ENCODE measurements at places on chromosomes 4 and X.

- no peak for DNase-seq
Observed at GRCh38 chrX:86845101-86845500, 672.5 kb upstream of the KLHL4 start.

DNA sequence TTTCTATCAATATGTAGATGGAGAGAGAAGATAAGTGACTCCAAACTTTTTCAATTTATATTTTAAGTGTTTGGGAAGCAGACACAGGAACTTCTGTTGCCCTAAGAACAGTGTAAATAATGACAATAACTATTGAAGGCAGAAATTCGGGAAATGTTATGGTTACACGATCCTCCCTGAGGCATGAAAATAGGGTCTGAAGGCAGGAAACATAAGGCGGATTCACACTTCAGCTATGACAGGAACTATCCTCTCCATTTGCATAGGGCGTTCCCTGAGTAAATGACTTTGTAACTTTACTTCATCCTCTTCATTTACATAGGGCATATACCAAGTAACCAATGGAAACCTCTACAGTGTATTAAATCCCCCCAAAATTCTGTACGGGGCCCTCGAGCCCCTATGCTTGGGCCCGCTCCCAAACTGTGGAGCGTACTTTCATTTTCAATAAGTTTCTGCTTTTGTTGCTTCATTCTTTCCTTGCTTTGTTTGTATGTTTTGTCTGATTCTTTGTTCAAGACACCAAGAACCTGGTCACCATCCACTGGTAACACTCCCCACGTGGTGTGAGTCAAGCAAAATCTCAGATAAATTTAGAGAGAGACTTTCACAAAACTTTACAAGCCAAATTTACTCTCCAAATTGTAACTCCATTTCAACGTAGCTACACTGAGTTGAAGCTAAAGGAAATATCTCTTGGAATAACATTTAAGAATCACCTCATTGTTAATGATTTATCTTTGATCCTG, 2504.3 kb downstream of the ARAP2 start:
- DNase-seq = no peak

DNA sequence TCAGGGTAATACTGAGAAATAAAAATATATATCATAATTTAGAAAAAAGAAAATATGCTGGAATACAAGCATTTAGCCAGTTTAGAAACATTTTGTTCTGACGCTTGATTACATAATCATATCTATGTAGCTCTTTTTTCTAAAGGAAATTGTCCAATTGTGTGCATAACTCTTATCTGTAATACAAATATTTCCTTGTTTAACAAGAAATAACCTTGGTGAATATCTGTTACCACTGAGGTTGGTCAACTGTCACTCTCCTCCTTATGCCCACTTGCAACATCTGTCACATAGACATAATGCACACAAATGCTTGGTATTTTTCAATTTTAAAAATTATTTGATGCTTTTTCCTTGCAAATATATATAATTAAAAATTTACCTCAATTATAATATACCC, 609.7 kb downstream of the TLL1 start:
- no peak for DNase-seq

DNA sequence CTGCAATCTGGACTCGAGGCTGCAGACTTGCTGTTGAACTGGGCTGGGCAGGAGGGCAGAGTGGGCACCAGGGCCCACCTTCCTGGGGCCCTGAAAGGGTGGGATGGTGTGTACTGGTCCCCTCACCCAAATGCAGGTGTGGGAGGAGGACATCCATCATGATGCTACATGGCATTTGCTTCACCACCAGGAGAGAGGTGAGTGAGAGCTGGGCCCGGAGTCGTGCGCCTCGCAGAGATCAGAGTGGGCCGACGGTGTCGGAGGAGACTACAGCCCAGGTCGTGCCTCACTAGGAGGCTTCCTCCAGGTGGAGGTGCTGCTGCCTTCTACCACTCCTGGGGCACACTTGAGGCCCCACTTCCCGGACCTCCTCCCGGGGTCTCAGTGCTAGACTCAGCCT, 50.3 kb downstream of the SCML1 start:
- DNase-seq = no peak

GRCh38 chrX:131305926-131306325, 16.8 kb upstream of the IGSF1 start:
- DNase-seq = no peak

- DNase-seq = no peak
Observed at GRCh38 chr4:125184116-125184515, 130.6 kb upstream of the FAT4 start.

- no peak for DNase-seq
Observed at GRCh38 chrX:150575419-150575814, 7.0 kb downstream of the MTM1 start.

- DNase-seq = no peak
Observed at GRCh38 chr4:184421533-184422155, 52.7 kb downstream of the IRF2 start.

- no peak for DNase-seq
Observed at GRCh38 chr4:77465271-77465670, 140.3 kb upstream of the CXCL13 start.

DNA sequence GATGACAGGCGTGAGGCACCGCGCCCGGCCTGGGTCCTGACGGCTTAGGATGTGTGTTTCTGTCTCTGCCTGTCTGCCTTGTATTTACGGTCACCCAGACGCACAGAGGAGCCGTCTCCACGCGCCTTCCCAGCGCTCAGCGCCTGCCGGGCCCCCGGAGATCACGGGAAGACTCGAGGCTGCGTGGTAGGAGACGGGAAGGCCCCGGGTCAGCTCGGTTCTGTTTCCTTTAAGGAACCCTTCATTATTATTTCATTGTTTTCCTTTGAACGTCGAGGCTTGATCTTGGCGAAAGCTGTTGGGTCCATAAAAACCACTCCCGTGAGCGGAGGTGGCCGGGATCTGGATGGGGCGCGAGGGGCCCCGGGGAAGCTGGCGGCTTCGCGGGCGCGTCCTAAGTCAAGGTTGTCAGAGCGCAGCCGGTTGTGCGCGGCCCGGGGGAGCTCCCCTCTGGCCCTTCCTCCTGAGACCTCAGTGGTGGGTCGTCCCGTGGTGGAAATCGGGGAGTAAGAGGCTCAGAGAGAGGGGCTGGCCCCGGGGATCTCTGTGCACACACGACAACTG, 1.3 kb downstream of the SHOX start:
- no peak for DNase-seq

GRCh38 chr4:40238700-40239548, 42.1 kb downstream of the RHOH start:
- no peak for DNase-seq

DNA sequence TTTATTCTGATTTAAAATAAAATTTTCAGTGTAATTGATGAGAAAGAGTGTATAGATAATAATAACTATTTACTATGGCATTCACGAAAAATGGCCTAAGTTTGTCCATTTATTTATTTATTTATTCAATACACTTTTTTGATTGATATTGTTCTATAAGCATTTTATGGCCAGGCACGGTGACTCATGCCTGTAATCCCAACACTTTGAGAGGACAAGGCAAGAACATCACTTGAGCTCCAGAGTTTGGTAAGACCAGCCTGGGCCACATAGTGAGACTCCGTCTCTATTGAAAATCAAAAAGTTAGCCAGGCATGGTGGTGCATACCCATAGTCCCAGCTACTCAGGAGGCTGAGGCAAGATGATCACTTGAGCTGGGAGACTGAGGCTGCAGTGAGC, 25.7 kb downstream of the GASK1B start:
- DNase-seq = no peak

DNA sequence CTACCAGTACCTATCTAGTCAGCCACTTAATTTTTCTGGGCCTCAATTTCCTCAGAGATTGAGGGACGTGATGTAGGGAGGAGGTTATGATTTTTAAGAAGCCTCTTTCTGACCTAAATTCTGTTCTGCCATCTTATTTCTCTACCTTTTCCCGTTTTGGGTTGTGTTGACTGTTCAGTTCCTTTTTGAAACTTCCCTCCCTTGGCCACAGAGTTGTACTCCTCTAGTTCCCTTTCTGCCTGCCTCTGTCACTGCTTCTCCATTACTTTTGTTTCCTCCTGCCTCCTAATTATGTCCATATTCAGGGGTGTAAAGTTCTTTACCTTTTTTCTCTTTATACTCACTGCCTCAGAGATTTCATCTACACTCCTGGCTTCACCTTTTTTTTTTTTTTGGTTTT, 25.4 kb downstream of the CLCN5 start:
- DNase-seq = no peak

- no peak for DNase-seq
Observed at GRCh38 chr4:37872310-37872988, 18.4 kb upstream of the TBC1D1 start.

- no peak for DNase-seq
Observed at GRCh38 chr4:10504570-10505179, 47.4 kb upstream of the ZNF518B start.

GRCh38 chr4:152434011-152434410, 101.9 kb downstream of the FBXW7 start:
- no peak for DNase-seq

GRCh38 chrX:47171996-47172395, 21.6 kb upstream of the UBA1 start:
- no peak for DNase-seq

DNA sequence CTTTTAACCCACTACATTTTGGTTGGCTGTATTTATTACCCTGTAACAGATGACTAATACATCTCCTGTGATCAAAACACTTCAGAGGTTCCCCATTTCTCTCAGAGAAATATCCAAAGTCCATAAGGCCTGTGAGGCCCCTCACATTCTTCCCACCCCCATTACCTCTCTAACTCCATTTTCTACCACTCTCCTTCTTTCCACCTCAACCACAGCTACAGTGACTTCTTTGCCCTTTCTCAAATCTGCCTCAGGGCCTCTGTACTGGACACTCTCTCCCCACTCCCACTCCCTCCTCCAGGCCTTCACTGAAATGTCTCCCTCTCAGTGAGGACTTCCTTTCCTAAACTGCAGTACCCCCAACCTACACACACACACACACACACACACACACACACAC, 8.4 kb upstream of the TMEM144 start:
- DNase-seq = no peak

DNA sequence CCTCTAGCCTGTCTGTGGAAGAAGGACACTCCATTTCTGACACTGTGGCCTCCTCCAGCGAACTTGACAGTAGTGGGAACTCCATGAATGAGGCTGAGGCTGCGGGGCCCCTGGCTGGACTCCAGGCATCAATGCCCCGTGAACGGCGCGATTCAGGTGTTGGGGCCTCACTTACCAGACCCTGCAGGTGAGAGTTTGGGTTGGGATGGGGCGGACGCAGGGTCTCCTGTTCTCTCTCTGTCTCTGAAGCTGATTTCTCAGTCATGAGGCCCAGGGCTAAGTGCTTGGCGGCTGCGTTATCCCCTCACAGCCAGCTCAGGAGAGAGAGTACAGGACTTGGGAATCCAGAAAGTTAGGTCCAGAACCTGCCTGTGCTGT, 71.0 kb downstream of the STARD8 start:
- DNase-seq = no peak

GRCh38 chrX:133849676-133850075, 135.7 kb downstream of the GPC3 start:
- no peak for DNase-seq

- no peak for DNase-seq
Observed at GRCh38 chr4:124938836-124939235, 226.3 kb upstream of the ANKRD50 start.

GRCh38 chrX:110322603-110323002, 4.7 kb upstream of the AMMECR1 start:
- DNase-seq = no peak

GRCh38 chr4:122525865-122526264, 69.3 kb upstream of the IL2 start:
- DNase-seq = no peak

- DNase-seq = no peak
Observed at GRCh38 chr4:137923494-137923893, 318.7 kb downstream of the SLC7A11 start.

- DNase-seq = no peak
Observed at GRCh38 chr4:56748271-56748670, 67.2 kb upstream of the HOPX start.

Data from AG04449 (cell line).